ENCODE measurements at places on chromosomes 1 and 21.

DNA sequence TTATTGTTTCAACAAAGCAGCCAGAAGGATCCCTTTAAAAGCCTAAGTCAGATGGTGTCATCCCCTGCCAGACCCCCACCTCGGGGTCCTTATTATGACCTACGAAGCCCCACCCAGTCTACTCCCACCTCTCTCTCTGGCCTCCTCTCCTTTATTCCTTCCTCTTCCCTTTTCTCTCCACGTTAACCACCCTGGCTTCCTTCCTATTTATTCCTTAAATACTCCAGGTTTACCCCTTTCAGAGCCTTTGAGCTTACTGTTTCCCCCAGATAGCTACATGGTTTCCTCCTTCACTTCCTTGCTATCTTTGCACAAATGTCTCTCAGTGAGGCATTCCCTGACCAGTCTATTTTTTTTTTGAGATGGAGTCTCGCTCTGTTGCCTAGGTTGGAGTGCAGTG is 12.0 kb upstream of the SLC9A1 start:
- no peak for DNase-seq

DNA sequence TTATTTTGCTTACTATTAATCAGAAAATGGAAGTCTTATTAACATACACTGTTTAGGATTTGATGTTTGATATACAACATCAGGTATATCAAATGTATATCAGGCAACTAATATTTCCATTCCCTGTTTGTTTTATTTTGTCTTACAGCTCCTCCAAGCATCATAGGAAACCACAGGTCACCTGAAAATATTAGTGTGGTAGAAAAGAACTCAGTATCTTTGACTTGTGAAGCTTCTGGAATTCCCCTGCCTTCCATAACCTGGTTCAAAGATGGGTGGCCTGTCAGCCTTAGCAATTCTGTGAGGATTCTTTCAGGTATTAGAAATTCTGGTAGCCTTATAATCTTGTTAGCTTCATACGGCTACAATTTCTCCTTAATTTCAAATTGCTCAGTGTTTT is 318.0 kb downstream of the TPR start:
- DNase-seq, result no peak

DNA sequence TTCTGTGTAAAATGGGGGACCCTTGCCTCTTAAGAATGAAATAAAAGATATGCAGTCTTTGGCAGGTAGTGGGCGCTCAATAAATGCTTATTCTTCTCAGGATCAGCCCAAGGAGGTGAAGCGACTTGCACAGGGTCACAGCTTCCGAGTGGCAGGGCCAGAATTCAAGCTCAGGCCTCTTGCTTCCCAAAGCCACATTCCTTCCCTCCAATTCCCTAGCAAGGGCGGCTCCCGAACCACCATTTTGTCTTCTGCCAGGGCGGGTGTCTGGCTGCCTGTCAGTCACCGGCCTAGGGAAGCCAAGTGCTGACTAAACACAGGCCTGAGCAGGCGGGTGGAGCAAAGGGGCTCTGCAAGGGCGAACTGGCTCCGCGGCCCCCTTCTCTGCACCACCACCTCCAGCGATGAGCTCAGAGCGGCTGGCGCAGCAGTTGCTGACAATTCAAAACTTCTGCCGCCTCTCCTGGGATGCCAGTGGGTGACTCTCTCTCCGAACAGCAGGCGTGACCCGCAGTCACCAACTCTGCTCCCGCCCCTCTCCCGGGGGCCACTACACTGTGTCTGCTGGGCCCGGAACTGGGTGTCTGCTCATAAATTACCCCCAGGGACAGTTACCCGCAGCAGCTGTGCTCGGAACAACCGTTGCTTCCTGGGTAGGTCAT is 10.8 kb downstream of the GPR3 start:
- DNase-seq, result no peak

- no peak for DNase-seq
Observed at GRCh38 chr1:248839168-248839555, 1.1 kb downstream of the ZNF672 start.

GRCh38 chr1:151991663-151992302 is 1.9 kb downstream of the S100A10 start:
- DNase-seq, result no peak

GRCh38 chr21:33373451-33373850 is 29.8 kb upstream of the IFNGR2 start:
- no peak for DNase-seq

- no peak for DNase-seq
Observed at GRCh38 chr1:225480825-225481434, 53.1 kb upstream of the LBR start.

DNA sequence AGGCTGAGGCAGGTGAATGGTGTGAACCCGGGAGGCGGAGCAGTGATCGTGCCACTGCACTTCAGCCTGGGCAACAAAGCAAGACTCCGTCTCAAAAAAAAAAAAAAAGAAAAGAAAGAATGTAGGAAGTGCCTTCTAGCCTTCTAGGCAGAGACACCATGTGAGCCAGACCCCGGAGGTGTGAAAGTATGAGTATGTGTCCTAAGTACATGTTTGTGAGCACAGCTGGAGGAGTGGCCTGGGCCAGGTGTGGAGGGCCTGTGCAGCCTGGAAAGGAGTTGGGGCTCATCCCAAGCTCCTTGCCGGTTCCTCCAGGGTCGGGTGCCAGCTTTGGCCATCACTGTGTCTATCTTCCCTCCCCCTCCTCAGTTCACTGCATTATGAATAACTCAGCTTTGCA is 13.0 kb downstream of the SOX13 start:
- DNase-seq, result no peak

GRCh38 chr1:47439819-47440598 is 2.2 kb downstream of the FOXD2 start:
- DNase-seq, result no peak

DNA sequence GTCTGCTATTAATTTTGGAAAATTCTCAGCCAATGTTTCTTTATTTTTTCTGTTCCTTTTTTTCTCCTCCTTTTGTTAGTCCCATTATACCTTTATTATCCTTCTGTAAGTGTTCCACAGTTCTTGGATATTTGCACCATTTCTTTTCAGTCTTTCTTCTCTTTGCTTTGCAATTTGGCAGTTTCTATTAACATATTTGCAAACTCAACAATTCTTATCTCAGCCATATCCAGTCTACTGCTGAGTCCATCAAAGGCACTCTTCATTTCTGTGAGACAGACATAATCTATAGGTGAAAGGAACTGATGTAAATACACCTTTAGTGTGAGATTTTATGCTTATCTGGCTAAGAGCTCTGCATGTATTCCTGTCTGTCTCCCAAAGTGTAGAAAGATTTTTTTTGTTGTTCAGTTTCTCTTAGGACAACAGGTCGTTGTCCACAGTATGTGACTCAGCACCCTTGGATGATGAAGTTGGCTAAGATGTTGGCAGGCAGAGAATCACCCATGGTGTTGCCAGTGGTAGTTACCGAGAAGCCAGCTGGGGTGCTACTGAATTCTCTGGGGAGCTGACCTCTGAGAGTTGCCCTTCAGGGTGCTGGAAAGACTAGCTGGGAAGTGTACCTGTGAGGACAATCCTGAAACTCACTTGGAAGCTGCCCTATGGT is 38.4 kb downstream of the LEPR start:
- DNase-seq, result no peak

DNA sequence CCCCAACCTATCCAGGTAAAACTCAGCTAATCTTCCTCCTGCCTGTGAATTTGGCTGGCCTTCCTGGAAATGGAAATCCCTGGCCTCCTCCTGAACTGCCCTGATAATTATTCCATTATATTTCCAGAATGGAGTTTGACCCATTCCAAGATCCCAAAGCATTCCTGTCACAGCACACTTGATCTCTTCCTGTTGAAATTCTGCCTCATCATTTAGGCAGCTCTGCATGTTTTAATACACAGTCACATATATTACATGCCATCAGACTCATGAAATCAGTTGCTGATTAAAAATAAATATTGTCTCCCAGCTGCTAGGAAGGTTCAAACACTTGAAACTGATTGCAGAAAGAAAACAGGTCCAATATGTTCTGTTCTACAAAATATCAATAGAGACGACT is 148.2 kb upstream of the PALMD start:
- DNase-seq, result no peak

GRCh38 chr1:247638011-247638410 is 32.6 kb downstream of the OR2G3 start:
- no peak for DNase-seq

GRCh38 chr1:220227393-220227792 is 44.9 kb downstream of the RAB3GAP2 start:
- DNase-seq, result no peak

DNA sequence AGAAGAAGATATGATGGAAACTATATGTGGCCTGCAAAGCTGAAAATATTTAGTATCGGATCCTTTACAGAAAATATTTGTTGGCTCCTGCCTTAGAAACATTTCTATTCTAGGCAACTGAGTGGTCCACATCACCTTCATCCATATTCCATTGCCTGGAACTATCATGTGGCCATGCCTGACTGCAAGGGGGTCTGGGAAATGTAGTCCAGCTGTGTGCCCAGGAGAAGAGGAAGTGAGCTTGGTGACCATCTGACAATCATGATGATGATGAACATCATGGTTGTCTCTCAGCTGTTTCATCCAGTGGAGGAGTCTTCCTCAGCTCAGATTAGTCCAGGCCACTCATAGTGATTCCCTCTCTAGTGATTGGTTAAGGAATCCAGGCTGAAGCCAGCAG is 61.8 kb upstream of the IFNLR1 start:
- no peak for DNase-seq

DNA sequence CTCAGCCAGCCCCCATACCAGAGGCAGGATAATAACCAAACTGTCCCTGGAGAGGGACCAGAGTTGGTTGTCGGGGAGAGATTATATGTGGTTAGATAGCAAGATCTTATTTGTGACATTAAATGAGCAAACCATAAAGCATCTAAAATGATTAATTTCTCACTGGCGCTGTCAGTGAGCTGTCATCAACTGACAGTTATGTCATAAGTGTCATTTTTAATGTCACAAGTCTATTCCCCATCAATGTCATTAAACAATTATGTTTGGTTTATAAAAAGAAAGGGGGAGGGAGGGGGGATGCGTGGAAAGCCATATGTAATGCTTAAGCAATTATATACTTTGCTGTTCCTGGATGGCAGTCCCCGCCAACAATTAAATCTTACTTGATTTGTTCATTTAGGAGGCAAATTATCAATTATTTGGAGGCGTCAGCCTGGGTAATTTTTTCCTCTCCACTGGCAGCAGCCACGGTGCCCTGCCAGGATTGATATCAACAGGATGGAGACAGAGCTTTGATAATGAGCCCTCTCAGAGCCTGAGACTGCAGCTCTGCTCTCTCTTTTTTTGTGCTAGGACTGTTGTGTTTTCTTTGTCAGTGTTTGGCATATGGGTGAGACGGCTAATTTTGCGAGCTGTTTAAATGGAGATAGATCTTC is 333.6 kb upstream of the CAMK1G start:
- DNase-seq, result no peak

DNA sequence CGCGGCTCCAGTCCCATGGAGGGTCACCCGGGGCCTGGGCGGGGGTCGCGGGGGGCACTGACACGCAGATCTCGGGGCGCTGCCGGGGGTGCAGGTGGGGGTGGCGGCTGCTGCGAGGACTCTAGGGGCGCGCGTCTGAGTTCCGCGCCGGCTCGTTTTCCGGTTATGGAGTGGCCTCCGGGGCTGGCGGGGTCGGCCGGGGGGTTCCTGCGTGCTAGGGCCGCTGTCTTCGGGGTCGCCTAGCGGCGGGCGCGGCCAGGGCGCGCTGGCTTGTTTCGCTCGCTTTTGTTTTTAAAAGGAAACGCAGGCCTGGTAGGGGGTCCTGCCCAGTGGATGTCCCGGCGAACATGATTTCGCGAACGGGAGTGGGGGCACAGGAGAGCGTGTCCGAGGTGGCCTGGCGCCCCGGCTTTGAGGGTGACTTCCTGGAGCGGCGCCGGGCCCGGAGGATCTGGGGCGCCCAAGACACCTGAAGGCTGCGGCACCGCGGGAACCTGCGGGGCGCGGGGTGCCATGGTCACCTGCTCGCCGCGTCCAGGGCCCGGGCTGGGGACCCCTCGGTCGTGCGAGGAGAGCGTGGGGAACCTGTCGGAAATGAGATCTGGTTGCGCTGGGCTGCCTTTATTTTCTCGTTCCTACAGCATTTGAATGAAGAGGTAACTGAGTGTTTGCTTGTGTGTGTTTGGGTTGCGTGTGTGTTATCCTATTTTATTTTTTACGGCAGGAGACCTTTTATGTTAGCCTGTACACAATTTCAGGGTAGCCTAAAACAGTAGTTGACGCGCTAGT is 618 bp downstream of the ETS2 start:
- no peak for DNase-seq

DNA sequence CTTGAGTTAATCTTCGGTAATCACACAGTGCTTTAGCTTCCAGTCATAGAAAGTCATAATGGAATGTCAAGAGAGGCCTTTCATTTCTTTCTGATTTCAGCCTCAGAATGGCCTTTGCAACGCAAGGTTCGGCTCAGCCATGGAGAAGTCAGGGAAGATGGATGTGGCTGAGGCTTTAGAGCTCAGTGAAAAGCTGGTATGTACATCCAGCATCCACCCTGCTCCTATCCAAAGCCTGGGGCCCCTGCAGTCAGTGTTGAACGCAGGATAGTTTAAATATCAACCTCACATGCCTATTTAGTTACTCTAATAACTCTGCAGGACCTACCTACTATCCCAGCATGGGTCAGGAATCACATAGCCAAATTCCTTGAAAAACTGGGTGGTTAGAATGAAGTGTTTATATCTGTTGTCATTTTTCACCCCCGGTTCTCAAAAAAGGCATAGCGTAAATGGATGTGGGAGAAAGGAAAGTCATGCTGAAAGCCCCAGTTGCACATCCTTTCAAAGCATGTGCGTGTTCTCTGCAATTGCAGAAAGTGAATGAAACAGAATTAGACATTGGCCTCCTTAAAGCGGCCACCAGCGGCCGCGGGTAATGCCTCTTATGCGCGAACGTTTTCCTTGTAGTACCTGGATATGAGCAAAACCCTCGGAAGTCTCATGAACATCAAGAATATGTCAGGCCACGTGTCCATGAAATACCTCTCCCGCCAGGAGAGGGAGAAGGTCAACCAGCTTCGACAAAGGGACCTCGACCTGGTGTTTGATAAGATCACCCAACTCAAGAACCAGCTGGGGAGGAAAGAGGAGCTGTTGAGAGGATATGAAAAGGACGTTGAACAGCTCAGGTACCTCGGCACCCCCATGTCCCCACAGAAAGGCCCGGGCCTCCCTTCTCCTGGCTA is 28.8 kb upstream of the EFHD2 start:
- no peak for DNase-seq

DNA sequence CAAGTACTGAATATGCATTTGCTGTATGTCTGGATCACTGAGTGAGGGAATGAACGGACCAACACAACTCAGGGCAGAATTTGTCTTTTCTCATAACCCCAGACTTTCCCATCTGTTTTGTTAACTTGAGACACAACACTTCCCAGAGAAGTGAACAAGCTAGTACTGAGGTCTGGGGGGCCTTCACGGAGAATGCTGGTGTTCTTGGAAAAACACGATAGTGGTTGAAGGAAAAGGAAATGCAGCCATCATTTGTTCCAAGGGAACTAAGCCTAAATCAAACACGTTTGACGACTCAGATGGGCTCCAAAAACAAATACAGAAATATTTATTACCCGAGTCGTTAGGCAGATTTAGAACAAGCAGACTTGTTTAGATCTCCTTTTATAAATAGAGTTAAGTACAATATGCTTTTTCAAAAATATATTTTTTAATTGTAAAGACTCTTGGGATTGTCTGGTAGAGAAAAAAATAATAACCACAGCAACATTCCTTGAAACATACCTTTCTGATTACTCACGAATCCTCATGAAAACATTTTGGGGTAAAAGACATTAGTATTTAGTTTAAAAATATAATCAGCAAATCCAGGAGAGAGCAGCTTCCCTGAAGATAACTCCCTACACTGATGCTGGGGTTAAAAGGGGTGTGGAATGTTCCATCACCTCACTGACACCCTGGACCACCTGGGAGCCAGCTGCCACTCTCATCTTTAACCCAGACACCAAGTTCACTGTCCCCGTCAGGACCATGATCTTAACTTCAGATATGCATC is 427.7 kb upstream of the RUNX1 start:
- no peak for DNase-seq

- no peak for DNase-seq
Observed at GRCh38 chr1:84605157-84605556, 30.9 kb upstream of the CTBS start.

Measured in cortex of kidney (tissue), 1 donor.